SHP77 treated with DMSO at 0.1 percent for 48 hours (cell line): ENCODE measurements at places on chromosomes 1 and 21.

GRCh38 chr1:154611150-154611862, 3.3 kb upstream of the ADAR start:
- DNase-seq = no peak

GRCh38 chr1:99634971-99635624, 10.8 kb upstream of the PALMD start:
- DNase-seq = no peak

DNA sequence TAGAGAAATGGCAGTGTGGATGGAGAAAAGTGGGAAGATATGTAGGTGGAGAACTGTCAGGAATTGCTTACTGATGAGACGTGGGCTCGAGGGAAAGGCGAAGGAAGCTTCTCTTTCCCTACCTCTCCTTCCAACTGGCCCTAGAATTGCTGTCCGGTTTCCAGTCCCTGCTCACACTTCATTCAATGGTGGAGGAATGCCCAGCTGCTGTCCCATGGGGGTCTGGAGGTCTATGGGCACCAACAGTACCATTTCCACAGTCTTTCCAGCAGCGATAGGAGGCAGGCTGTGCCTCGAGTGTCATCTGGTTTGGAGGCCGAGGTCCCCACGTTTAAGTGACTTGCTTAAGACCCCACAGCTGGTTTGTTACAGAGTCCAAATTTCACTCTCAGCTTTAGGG, 31.5 kb upstream of the CD1D start:
- DNase-seq = no peak

GRCh38 chr1:48062353-48062752, 65.2 kb upstream of the TRABD2B start:
- no peak for DNase-seq

DNA sequence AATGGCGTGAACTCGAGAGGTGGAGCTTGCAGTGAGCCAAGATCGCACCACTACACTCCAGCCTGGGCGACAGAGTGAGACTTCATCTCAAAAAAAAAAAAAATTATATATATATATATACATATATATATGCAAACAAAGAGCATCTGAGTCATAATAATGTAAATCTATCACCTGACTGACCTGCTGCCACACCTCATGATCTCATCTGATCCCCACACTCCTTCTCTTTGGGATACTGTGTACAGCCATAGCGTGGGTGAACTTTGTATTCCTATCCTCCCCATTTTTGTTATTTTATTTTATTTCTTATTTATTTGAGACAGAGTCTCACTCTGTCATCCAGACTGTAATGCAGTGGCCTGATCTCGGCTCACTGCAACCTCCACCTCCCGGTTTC, 2.6 kb upstream of the HDAC1 start:
- no peak for DNase-seq
